Prostate gland (tissue), 2 donors: ENCODE measurements at places on chromosomes 5 and 9.

- no peak for DNase-seq
These were observed 88.5 kb upstream of the TRPM3 start for GRCh38 chr9:71209890-71210289.

GRCh38 chr9:100322954-100323536 lies 29.7 kb downstream of the TEX10 start:
- peak; percentile 20 for DNase-seq

DNA sequence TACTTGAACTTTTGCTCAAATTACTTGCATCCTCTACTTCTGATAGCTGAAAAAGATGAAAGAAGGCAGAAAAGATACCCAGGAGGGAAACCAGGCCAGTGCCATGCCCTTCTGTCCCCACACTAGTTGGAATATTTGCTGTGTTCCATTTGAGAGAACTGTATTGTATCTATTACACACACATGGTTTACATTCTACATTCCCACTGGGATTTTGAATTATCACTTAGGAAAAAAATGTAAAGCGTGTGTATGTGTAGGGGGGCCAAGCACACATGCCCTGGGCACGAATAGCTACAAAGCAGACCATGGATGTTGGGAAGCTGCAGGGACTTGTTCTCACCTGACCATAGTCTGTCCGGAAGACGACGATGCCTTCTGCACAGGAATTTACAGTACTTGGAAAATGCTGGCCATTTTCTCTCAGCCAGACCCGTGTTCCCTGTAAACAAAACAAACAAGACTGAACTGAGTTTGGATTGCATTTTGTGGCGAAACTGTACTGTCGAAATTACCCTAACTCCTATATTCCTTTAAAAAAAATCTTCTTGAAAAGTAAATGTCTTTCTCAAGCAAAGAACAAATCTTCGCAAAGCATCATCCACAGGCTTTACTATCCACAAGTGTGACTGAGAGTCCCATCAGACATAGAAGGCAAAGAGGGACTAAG lies 58.7 kb downstream of the MYO10 start:
- DNase-seq: no peak

DNA sequence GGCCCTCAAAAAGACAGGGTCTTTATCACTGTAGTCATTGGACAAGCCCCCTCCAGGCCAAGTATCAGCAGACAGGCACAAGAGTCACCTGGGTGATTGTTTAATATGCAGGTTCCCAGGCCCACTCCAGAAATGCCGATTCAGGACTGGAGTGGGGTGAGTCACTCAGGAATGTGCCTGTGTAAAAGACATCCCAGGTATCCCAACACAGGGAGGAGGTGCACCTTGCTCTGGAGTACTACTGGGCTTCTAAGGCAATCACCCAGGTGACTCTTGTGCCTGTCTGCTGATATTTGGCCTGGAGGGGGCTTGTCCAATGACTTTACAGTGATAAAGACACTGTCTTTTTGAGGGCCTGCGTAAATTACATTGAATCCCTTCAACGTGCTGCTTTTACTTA lies 40.6 kb downstream of the ACTL7B start:
- no peak for DNase-seq

GRCh38 chr9:115880221-115880885 lies 273.2 kb upstream of the PAPPA start:
- DNase-seq: no peak

GRCh38 chr5:107372723-107373450 lies 297.9 kb downstream of the EFNA5 start:
- DNase-seq: no peak

DNA sequence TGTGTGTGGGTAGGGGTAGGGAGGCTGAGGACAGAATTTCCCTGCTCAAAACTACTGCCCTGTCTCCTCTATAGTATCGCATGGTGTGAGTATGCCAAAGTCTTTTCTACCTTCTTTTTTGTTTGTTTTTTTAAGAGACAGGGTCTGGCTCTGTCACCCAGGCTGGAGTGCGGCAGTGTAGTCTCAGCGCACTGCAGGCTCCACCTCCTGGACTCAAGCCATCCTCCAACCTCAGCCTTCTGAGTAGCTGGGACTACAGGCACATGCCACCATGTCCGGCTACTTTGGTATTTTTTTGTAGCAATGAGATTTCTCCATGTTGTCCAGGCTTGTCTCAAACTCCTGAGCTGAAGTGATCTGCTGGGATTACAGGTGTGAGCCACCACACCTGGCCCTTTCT lies 2.5 kb downstream of the SRP19 start:
- peak; percentile 31 for DNase-seq

GRCh38 chr5:36237751-36238150 lies 4.0 kb downstream of the NADK2 start:
- DNase-seq: no peak

GRCh38 chr5:67679184-67679841 lies 482.7 kb upstream of the CD180 start:
- no peak for DNase-seq

- no peak for DNase-seq
These were observed 715.5 kb downstream of the CETN3 start for GRCh38 chr5:89694026-89694550.

DNA sequence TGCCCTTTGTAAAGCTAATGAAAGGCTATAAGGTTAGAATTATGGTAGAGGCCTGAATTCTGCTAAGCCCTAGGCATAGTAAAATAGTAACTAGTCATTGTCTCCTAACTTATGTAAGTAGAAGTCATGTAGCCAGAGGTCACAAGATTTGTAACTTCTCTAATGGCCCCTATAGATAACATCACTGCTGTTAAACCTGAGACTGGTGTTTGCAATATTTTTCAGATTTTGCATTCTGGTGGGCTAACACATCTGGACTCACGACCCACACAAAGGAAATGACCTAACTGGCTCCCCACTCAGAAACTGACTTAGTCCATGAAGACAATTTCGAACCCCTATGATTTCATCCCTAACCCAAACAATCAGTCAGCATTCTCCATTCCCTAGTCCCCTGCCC lies 37.2 kb upstream of the TTC39B start:
- no peak for DNase-seq

GRCh38 chr9:31912636-31913035 lies 471.8 kb upstream of the ACO1 start:
- DNase-seq: no peak

DNA sequence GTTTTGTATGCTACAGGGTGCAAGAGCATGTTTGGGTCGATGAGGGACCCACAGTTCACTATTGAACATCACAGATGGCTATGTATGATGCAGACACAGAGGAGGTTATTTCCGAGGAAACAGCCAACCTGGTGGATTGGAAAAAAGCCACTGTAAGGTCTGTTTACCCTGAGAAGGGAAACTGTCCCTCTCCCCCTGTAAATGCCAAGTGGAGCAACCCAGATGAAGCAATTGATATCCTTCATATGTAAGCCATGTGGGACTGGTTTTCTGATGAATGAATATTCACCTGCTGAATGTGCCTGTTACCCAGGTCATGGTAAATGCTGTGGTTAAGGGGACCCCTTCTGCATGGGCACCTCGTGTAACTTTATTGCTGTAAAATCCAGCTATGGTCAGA lies 14.8 kb upstream of the CTSV start:
- DNase-seq: no peak

DNA sequence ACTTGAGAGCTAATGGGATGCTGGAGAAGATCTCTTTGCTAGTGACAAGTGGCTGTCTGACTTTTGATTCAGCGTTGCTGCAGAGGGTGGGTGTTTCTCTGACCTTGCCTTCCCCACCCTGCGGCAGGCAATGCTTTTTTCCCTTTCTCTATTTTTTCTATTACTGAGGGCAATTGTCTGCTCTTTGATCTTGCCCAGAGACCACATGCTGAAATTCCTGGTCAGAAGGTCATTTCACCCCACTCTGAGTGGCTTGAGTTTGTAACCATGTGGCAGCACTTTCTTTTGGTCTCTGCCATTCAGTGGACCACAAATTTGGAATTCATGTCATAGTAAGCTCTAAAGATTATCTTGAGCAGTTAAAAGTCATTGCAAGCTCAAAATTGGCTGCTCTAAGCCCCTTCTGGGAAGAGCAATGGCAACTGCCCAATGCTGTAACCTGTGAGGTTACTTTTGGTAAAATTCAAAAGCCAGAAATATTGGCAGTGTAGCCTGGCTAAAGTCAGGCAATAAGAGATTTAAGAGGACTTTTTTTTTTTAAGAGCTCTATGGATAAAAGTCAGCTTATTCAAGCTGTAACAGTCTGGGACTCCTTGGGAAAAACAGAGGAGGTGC lies 30.4 kb upstream of the MTMR12 start:
- no peak for DNase-seq

DNA sequence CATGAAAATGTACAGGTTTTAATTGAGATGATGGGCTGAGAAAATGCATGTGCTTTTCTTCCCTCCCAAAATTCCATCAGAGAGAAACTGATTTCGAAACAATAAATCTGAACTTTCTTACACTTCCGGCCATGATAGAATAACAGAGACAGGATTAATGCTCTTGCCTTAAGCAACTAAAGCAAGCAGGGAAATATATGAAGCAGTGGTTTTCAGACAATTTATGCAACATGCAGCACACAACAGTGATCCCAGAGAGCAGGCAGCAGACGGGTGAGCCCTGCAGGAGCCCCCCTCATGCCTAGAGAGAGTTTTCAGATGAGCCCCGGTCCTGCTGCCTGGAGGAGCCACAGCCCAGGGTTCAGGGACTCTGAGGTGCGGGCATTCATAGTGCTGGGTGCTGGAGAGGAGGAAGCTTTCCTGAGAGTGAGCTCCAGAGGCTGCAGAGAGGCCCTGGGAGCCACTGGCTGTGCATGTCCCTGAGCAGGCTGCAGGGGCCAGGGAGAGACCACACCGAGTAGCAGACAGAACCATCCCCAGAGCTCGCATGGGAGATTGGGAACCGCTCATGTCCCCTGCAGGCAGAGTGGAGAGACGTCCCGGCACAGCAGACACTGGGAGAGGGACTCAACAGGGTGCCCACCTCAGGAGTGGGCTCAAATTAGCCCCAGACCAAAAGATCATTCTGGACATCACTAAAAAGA lies 143.5 kb downstream of the OLFM1 start:
- DNase-seq: no peak

DNA sequence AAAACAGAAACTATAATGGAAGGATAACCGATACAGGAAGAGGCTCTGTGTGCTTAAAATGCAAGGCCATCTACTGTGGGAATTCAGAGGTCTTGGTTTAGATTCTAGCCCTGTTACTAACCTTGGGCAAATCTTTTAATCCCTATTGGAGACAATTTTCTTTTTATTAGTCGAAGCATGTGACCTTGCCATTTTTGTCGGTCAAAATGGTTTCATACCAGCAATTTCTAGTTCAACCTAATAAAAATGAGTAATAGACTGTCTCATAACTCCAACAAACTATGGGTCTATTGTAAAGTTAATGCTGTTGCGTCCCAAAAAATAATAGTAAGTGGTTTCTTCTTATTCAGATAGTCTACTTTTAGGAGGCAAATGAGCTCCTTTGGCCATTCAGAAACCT lies 38.4 kb downstream of the PRR16 start:
- no peak for DNase-seq

GRCh38 chr5:100840789-100841188 lies 62.3 kb downstream of the ST8SIA4 start:
- no peak for DNase-seq

- DNase-seq: peak; percentile 89
These were observed 250.8 kb downstream of the SLIT3 start for GRCh38 chr5:169050146-169050571.

- DNase-seq: no peak
These were observed 276.9 kb upstream of the WWC1 start for GRCh38 chr5:168014433-168015123.

DNA sequence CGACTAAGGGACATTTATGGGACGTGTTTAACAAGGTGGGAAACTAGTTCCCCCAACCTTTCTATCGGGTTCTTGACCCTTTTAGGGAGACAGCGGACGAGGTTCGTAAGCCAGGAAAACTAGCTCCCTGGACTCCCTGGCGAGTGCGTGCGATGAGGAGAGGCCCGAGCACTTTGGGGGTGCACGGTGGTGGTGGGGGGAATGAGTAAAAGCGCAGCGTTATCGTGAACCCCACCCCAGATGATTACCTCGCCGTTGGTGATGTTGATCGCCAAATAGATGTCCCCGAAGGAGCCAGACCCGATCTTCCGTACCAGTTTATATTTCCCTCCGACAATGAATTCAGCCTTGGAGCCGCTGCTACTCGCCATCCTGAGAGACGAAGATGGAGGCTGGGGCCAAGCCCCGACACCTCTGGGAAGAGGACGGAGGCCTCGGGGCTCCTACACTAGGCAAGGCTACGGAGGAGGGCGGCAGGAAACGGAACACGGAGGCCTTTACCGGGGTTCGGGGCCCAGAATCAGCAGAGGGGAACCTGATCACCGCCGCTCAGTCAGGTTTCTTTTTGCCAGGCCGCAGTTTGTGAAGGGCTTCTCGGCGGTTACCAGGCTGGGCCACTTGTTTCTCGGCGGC lies 529 bp downstream of the CSNK1A1 start:
- no peak for DNase-seq

- no peak for DNase-seq
These were observed 32.4 kb downstream of the C9 start for GRCh38 chr5:39331861-39332381.

DNA sequence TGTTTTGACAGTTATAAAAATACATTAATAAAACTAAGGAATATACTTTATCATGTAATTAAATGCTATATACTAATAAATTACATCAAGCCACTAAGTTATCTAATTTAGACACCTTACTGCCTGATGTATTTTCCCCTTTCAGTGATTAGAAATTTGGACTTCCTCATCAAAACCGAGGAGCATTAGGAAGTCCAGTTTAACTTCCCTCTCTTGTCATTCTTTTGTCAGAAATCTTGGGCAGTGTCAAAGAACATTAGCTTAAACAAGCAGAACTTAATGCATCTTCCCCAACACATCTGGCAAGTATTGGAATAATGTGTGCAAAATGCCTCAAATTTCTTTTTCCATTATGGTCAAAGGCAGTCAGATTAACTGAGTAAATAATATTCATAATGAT lies 81.6 kb downstream of the PLPP1 start:
- no peak for DNase-seq

DNA sequence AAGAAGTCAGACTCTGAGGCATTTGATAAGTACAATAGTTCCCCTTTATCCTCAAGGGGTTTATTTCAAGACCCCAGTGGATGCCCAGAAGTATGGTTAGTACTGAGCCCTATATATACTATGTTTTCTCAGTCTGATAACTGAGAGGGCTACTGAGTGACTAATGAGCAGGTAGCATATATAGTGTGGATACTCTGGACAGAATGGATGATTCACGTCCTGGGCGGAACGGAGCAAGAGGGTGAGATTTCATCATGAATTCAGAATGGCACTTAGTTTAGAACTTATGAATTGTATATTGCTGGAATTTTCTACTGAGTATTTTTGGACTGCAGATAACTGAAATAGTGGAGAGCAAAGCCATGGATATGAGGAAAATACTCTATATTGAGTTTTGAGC lies 457.6 kb downstream of the PLK2 start:
- DNase-seq: no peak

GRCh38 chr5:135221696-135222095 lies 177.3 kb downstream of the MACROH2A1 start:
- no peak for DNase-seq

- no peak for DNase-seq
These were observed 7.1 kb upstream of the PCSK1 start for GRCh38 chr5:96440185-96440538.

DNA sequence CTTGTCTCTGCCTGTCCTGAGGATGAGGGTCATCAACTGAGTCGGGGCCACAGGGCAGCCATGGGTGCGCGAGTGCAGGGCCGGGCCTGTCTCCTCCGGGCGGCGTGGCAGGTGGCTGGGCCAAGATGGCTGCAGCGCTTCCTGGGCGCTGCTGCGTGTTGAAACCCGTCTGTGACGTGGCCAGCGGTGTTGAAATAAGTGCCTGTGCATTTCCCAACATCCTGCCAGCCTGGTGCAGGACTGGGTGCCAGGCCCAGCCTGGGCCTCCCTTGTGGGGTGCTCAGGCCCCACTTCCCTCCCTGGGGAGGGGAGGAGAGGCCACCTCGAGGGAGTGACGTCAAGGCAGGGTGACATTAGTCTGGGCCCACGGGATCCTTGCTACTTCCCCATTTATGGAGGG lies 45.5 kb downstream of the RXRA start:
- DNase-seq: peak; percentile 83
